Upper lobe of right lung (tissue), 1 donor: ENCODE measurements at places on chromosomes 7 and 10.

GRCh38 chr7:48971173-48971572, 46.8 kb downstream of the CDC14C start:
- H3K4me1 ChIP-seq: no peaks in the 10 kb centered on the region
- no peak overlapping the region for H3K4me3 ChIP-seq
- H3K27ac ChIP-seq: no peak overlapping the region
- no peaks in the 10 kb centered on the region for H3K27me3 ChIP-seq
- H3K36me3 ChIP-seq: no peaks in the 10 kb centered on the region

GRCh38 chr7:17832242-17832641, 108.1 kb downstream of the SNX13 start:
- H3K36me3 ChIP-seq: peaks cover 13% of the 10 kb centered on the region
- H3K4me3 ChIP-seq: no peak overlapping the region
- no peak overlapping the region for H3K27ac ChIP-seq
- no peaks in the 10 kb centered on the region for H3K27me3 ChIP-seq

- DNase-seq: no peak
- H3K4me1 ChIP-seq: no peaks in the 10 kb centered on the region
- H3K27ac ChIP-seq: no peak overlapping the region
- H3K27me3 ChIP-seq: no peaks in the 10 kb centered on the region
- H3K36me3 ChIP-seq: no peaks in the 10 kb centered on the region
Observed at GRCh38 chr7:95199779-95200558, 124.4 kb downstream of the PON1 start.

DNA sequence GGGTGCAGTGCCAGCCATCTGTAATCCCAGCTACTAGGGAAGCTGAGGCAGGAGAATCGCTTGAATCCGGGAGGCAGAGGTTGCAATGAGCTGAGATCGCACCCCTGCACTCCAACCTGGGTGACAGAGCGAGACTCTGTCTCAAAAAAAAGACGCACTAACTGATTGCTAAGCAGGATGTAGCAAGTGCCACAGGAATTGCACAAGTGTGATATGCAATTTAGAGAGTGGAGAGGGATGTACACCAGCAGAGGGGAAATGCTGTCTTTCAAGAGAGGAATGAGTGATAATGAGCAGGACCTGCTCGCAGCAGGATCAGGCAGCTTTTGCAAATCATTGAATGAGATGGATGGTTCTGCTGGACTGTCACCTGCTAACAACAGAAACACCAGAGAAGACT, 13.3 kb upstream of the SLC16A12 start:
- H3K27me3 ChIP-seq: no peaks in the 10 kb centered on the region
- no peaks in the 10 kb centered on the region for H3K36me3 ChIP-seq
- H3K27ac ChIP-seq: no peak overlapping the region
- H3K4me1 ChIP-seq: no peaks in the 10 kb centered on the region
- no peak overlapping the region for H3K4me3 ChIP-seq

GRCh38 chr7:75048435-75049379, 24.9 kb downstream of the RCC1L start:
- no peak overlapping the region for H3K4me3 ChIP-seq
- peaks cover 55% of the 10 kb centered on the region for H3K36me3 ChIP-seq
- H3K4me1 ChIP-seq: no peaks in the 10 kb centered on the region

GRCh38 chr7:102155821-102156441, 130.7 kb upstream of the SH2B2 start:
- H3K36me3 ChIP-seq: no peaks in the 10 kb centered on the region
- no peak overlapping the region for H3K4me3 ChIP-seq
- H3K27ac ChIP-seq: no peak overlapping the region
- no peaks in the 10 kb centered on the region for H3K4me1 ChIP-seq
